ENCODE measurements at places on chromosomes 11 and 22.

DNA sequence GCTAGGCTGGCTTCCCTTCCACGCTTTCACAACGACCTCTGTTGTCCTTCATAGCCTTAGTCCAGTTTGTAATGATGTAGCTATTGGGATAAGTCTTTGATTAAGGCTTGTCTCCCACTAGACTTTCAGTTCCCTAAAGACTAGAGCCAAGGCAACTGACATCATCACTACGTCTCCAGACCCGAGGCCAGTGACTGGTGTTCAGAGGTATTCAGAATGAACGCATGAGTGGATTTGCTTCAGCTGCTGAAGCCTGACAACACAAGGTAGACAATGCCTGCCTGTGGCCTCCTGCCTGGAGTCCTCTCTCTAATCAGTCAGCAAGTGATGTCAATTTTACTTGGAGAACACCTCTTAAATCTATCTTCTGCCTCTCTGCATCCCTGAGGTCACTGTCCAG is 13.6 kb downstream of the EFCAB6 start:
- no peak for DNase-seq

- DNase-seq = no peak
These were observed 558.5 kb downstream of the MIAT start for GRCh38 chr22:27215871-27216270.

DNA sequence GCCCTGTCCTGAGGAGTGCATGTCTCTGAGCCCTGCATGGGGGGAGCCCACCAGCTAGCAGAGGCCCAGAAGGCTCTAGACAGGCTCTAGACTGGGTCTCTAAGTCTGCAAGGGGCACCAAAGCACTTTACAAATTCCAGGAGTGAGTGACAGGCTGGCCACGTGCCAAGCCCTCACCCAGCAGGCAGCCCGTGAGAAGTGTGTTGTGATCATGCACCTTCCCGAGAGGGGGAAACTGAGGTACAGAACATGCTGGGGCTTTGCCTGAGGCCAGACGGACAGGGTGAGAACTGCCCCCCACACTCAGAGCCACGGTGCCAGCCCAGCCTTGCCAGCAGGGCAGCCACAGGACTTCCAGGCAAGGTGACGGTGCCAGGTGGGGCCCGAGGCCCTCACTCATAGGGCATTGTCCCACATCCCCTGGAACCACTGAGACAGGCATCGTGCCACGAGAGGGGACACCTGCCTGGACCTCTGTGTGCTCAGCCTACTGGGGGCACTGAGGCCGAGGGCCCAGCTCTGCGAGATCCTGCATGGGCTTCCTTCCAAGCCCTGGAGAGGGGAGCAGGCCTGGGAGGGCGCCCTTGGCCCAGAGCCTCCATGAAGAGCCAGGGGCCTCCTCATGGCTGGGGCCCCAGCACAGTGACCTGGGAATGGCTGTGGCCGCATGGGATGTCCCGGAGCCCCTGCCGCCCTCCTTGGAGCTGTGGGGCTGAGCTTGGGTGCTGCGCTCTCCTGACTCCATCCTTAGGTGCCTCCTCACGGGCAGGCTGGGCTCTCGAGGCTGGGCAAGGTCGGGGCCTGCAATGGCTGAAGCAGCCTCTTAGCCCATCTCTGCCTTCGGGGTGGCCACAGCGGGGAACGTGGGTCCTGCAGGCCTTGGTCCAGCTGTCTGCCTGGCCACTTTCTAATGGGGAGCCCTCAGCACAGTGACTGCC is 121.5 kb downstream of the KCNQ1OT1 start:
- DNase-seq = no peak

- no peak for DNase-seq
These were observed 25.5 kb downstream of the PTPRJ start for GRCh38 chr11:48005831-48006270.

DNA sequence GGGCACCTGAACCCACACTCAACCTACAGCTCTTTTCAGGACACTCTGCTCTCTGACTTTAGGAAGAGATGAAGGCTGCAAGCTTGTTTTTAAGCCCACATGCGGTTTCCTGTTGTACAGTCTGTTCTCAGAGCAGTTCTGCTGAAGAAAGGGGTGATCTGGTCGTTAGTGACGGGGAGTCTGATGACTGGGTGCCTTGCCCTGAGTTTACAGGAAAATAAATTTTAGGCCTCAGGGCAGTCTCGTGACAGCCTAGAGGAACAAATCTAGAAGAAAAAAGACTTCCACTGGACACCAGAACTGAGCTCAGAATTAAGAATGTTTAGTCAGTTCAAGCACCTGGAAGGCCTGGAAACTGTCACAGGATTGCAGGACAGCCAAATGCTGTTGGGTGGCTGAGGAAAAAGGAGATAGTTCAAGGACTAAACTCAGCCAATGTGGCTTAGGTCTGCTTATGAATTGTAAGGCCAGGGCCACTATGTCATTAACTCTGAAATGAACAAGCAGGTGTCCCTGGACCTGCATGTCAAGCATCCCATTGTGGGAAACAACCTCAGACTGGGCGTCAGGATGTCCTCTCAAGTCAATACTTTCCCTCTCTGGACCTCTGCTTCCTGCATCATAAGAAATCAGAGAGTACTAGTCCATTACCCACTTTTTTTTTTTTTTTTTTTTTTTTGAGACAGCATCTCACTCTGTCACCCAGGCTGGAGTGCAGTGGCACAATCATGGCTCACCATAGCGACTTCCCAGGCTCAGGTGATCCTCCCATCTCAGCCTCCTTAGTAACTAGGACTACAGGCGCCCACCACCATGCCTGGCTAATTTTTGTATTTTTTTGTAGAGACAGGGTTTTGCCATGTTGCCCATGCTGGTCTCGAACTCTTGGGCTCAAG is 5.7 kb downstream of the PIK3IP1 start:
- DNase-seq = no peak

- DNase-seq = no peak
These were observed 29.6 kb downstream of the ZBED4 start for GRCh38 chr22:49883294-49883640.

DNA sequence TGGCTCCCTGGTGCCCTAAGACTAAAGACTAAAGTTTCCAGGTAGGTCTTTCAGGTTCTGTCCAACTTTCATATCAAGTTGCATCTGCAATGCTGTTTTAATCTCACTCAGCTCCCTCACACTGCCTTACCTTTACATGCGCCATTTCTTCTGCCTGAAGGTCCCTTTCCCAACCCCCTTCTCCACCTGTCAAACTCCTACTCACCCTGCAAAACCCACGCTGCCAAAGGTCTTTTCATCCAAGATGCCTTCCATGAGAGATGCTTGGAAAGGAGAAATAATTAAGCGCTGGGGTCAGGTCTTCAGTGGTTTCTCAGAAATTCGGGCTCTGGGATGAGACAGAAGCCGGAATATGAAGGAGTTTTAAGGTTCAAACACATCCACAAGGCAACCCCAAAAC is 95.1 kb downstream of the MN1 start:
- no peak for DNase-seq

DNA sequence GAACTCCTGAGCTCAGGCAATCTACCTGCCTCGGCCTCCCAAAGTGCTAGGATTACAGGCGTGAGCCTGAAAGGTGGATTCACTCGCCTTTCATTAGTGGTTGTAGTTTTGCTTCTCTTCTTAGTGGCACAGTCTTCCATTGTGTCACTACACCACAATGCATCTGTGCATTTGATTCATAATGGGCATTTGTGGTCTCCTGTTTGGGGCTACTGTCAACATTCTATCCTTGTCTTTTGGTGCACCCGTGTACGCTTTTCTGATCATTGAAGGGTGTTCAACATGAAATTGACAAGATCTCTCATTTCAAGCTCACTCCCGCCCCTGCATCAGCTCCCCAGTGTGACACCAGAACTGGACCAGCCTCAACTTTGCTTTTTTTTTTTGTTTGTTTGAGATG is 2.0 kb upstream of the SYT12 start:
- no peak for DNase-seq

DNA sequence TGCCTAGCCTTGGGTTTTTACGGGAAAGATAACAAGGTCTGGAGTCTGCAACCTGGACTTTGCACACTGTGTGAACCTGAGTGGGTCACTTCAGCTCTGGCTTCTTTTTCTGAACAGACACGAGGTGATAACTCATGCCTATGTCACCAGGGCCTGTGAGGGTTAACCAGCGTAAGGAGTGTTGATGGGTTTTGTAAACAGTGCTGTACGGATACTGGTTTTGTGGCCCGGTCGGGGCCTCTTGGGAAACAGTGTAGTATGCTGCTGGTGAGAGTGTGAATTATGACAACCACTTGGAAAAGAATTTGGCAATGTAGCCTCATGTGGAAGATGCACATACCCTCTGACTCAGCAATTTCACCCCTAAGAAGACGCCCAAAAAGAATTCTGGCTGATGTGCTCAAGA is 266.8 kb downstream of the MN1 start:
- DNase-seq = no peak

DNA sequence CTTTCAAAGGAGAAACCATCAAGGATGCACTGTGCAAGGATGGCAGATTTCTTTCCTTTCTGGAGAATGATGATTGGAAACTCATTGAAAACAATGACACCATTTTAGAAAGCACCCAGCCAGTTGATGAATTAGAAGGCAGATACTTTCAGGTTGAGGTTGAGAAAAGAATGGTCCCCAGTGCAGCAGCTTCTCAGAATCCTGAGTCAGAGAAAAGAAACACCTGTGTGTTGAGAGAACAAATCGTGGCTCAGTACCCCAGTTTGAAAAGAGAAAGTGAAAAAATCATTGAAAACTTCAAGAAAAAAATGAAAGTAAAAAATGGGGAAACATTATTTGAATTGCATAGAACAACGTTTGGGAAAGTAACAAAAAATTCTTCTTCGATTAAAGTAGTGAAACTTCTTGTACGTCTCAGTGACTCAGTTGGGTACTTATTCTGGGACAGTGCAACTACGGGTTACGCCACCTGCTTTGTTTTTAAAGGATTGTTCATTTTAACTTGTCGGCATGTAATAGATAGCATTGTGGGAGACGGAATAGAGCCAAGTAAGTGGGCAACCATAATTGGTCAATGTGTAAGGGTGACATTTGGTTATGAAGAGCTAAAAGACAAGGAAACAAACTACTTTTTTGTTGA is 9.8 kb downstream of the FAM111A start:
- no peak for DNase-seq

GRCh38 chr11:75107187-75107586 is 10.5 kb upstream of the OR2AT4 start:
- DNase-seq = no peak

GRCh38 chr11:68925611-68926010 is 21.9 kb downstream of the IGHMBP2 start:
- no peak for DNase-seq

GRCh38 chr11:11764423-11764803 is 77.4 kb upstream of the USP47 start:
- DNase-seq = no peak

DNA sequence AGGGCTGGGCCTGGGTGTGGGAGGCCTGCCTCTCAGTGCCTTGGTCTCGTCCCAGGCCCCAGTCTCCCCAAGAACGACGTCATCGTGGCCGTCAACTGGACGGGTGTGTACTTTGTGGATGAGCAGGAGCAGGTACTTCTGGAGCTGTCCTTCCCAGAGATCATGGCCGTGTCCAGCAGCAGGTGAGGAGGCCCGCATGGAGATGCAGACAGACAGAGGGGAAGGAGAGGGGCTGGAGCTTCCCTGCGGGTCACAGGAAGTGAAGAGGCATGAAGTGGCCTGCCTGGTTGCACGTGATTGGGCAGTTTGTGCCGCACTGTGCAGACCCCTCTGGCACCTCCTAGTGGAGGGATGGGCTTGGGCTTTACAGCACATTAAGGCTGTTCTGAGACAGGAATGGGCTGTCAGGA is 70.4 kb downstream of the MYO7A start:
- DNase-seq = no peak

Data from putamen (tissue), 1 donor.